NCI-H510A (cell line): ENCODE measurements at places on chromosomes 3 and 15.

GRCh38 chr3:190323246-190323626 lies 990 bp upstream of the CLDN1 start:
- DNase-seq, result no peak

- no peak for DNase-seq
These were observed 31.0 kb downstream of the FSTL1 start for GRCh38 chr3:120419797-120420196.

GRCh38 chr3:196207159-196207832 lies 3.9 kb downstream of the ZDHHC19 start:
- DNase-seq, result no peak

DNA sequence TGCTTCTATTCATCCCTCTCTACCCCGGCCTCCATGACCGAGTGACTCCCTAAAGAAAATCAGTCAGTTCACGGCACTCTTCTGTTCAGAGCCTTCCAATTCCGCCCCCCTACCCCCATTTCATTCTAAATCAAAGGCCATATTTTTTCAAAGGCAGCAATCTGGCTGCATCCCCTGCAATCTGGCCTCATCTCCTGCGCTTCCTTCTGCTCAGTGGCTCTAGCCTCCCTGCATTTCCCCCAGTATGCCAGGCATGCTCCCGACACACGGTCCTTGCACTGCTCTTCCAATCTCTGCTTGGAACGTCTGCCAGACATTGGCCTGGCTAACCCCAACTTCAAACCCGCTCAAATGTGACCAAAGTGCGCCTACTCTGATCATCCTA lies 67.7 kb downstream of the EXOG start:
- DNase-seq, result no peak

DNA sequence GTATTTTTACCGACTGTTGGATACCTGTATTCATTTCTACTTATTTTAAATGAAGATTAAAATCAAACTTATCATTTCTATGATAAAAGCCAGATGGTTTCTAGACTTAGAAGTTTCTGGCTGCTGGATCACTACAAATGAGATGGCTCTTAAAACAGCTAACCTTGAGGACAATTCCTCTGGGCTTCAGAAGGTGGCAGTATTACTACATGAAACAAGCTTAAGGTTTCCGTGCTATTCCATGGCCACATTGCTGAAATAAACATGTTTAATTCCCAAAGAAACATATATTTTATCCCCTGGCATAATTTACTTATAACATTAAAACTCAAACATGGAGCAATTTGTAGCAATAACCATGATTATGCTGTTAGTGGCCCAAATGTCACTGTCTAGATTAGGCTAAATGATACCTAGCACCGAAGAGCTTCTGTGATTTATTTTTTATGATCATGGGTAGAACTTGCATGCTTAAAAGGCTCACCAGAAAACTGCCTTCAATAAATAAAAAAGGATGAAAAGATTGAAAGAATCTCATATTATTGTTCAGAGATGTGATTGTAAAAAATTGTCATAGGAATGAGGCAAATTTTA lies 204.0 kb upstream of the NANOGP8 start:
- DNase-seq, result no peak

DNA sequence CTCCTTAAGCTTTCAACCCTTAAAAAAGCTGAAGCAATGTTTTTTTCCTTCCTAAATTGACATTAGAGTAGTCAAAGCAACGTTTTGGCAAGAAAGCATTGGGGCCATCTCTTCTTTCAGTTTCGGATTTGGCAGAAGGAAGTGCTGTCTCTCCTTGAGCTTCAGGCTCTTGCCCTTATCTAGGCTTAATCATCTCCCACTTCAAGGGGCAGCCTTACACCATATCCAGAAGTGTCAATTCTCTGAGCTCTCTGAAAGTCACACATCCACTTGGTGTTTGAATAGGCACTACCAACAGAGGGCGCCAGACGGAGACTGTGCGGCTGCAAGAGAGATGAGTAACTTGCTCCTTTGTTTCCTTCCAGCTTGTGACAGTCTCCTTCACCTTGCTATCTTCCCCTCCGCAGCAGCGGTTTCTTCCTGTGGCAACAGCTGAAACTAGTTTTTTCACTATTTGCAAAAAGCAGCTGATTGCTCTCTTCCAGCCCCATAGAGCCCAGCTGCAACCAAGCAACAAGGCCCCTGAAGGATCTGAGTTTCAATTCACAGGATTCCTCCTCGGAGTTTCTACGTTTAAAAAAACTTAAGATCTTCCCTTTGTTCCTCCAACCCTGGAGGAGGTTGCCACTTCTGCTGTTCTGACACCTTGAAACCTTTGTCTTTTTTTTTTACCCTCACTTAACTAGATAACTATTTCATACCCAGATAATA lies 147.0 kb upstream of the SLCO3A1 start:
- no peak for DNase-seq

GRCh38 chr15:93974804-93975481 lies 256.4 kb upstream of the MCTP2 start:
- peak; percentile 32 for DNase-seq

GRCh38 chr15:57797110-57797509 lies 90.6 kb downstream of the POLR2M start:
- no peak for DNase-seq

- DNase-seq, result no peak
These were observed 692 bp downstream of the UBE2E2 start for GRCh38 chr3:23203708-23204330.

GRCh38 chr15:100101426-100102089 lies 240.2 kb downstream of the ADAMTS17 start:
- no peak for DNase-seq

- no peak for DNase-seq
These were observed 31.4 kb downstream of the RGMA start for GRCh38 chr15:93057618-93058017.

GRCh38 chr3:40309925-40310695 lies 603 bp downstream of the EIF1B start:
- no peak for DNase-seq

- DNase-seq, result no peak
These were observed 56.8 kb upstream of the PEX5L start for GRCh38 chr3:180093535-180093934.

- DNase-seq, result no peak
These were observed 288.6 kb downstream of the CLSTN2 start for GRCh38 chr3:140223631-140224030.

GRCh38 chr3:161366094-161366493 lies 5.2 kb downstream of the SPTSSB start:
- DNase-seq, result no peak

DNA sequence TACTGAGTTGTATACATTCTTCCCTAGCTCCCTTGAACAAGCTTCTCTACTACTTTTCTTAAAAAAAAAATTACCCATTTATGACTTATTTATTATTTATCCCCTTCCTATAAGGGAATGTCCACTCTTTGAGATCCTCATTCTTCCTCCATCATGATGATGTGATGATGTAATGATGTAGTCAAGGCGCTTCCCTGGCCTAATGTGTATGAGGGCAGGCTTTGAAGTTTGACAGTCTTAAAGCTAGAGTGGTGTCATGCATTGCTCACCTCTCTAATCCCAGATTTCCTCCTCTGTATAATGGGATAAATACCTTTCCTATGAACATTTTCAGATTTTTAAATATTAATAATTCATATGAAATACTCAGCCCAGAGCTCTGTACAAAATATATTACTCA lies 486.0 kb upstream of the TPRG1 start:
- DNase-seq, result no peak

GRCh38 chr3:123129532-123129931 lies 62.7 kb downstream of the PDIA5 start:
- DNase-seq, result no peak

DNA sequence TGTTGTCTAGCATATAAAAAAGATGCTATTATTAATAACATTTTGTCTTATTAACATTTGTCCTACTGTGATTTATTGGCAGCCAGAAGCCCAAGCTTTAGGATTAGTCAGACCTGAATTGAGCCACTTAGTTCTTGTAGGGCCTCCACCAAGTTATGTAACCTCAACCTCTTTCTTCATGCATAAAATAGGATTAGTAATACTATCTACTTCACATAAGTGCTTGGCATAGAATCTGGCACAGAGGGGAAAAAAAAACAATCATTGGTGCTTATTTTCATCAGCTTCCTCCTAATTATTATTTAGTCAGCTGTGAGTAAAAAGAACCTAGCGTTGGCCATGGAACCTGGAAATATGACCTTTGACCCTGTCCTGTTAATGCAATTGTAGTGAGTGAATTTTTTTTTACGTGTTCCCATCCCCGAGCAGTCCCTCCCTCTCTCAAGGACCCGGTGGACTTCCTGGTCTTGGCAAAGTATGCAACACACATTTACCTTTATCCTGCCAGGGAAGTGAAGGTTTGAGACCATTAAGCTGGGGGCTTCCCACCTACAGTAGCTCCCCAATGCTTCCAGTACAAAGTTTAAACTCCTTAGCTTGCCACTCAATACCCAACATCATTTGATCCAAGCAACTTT lies 136.8 kb downstream of the FHIT start:
- no peak for DNase-seq

GRCh38 chr15:59866642-59867041 lies 137.5 kb upstream of the FOXB1 start:
- no peak for DNase-seq

DNA sequence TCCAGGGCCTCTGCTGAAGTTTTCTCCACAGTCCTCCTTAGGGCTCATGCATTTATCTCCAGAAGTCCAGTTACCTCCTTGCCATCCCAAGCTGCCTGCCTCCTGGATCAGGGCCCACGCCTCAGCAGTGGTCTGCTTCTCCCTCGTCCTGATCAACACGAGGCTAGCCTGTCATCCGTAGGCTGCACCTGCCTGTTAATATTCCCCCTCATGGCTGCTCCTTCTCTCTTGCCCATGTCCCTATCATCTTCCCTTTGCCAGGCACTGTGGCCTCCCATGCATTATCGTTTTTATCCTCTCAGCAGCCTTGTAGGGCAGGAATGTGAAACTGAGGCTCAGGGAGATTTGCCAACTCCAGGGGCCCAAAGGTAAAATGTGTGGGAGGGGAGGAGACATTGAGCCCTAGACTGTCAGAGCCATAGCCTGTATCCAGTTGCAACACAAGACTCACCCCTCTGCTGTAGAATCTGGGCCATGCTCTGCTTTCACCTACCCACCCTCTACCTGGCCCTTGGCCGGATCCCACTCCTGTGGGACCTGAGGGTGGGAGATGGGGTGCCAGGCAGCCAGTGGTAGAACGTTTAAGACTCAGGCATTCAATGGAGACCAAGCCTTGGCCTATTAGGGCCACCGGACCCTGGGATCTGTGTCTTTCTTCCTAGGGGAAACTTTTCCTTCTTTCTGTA lies 4.6 kb downstream of the GRM2 start:
- no peak for DNase-seq

- peak; percentile 31 for DNase-seq
These were observed 25.1 kb downstream of the DTWD1 start for GRCh38 chr15:49645941-49646340.

DNA sequence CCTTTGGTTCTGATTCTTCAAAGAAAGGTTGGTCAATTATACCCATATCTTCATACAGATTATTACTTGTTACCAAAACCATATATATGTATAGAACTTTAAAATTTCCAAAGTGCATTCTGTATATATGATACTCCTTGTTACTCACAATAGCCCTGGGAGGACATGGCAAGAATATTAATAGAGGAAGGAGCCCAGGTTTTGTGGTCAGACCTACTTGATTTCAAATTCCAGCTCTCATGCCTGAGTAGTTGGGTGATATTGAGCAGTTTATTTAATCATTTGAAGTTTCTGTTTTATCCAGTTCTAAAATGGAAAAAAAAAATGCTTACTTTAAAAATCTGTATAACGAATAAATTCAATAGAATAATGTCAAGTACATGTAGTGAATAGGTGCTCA lies 2.5 kb downstream of the IL1RAP start:
- no peak for DNase-seq

DNA sequence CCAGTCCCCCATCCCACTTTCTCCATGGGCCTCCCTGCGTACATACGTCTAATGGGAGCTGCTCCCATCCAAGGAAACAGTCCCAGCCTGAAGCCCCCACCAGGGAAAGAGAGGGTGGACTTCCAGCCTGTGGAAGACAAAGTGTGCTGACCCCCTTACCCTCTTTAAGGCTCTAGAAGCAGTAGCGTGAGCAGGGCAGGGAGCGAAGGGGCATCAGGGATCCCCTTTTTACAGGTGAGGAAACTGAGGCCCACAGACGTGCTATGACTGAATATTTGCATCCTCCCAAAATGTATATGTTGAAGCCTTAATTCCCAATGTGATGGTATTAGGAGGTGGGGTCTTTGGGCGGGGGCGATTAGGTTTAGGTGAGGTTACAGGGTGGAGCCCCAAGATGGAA lies 83.4 kb downstream of the TOP2B start:
- no peak for DNase-seq

DNA sequence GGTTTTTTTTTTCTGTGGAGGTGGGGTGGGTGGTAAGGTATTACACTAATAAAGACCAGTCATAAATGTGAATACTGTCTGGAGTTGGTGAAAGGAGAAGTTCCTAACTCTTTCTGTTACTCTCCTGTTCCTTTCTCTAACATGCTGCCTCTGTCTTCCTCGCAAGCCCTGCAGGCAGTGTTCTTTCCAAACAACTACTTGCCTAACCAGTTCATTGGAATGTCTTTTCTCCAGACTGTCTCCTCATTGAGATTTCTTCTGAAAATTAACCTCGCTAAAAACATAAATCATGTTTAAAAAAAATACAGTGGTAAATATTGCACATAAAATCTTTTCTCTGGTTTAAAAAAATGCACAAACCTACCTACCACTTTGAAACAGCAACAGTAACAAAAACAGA lies 135.2 kb downstream of the TP63 start:
- DNase-seq, result no peak

DNA sequence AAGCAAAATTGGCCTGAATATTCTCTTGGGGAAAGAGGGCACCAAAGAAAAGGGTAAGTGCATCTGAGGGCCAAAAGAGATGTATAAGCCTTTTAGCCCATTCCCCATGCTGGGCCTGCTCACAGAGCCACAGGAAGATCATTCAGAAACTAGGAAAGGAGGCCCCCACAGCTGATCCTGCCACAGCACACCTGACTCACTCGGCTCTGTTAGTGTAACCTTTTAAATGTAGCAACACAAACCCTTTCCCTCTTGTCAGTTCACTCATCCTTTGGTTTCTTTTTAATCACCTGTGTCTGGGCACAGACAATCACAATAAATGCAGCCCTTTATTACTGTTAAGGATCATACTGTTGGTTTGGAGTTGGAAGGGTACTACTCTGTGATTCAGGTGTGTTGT lies 69.9 kb downstream of the PDCD6IP start:
- DNase-seq, result no peak

DNA sequence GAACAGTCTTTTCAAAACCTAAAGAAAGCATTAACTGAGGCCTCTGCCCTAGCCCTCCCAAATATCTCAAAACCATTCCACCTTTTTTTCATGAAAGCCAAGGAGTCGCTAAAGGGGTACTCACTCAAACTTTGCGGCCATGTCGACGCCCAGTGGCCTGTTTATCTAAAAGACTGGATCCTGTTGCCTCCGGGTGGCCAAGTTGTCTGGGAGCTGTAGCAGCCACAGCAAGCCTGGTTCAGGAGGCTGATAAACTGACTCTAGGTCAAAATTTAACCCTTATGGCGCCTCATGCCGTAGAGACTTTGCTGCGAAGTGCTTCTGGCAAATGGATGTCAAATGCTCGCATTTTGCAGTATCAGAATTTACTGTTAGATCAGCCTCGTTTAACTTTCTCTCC lies 39.5 kb downstream of the ZBTB11 start:
- no peak for DNase-seq
